ENCODE measurements at places on chromosomes 5 and 9.
A peak's percentile ranks its signal among the peaks of the same experiment; 100 is the strongest.

DNA sequence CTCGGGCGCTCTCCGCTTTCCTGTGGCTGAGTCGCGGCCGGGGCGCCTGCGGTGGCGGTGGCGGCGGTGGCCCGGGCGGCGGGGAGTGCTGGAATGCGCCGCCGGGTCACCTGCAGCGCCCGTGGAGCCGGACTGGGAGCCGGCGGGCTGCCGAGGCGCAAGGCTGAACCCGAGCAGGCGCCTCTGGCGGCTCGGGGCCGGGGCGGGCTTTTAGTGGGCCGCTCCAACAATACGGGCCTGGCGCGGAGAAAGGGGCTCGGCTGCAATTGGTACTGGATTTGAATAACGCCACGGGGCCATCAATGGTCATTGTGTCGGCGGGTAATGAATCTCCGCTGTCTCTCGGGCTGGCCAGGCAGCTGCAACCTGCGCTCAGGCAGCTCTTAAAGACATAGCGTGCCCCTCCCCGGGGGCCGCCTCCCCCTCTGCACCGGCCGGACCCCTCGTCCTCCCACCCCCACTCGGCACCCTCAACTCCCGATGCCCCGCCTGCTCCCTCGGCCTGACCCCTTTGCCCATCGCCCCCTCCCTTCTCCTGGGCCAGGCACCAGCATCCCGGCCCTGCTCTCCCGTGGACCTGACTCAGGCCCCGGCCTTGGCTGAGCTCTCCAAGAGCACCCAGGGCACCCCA lies 22.1 kb downstream of the URM1 start:
- no peak for DNase-seq

- no peak for DNase-seq
Measured at GRCh38 chr5:22985446-22985845, 132.3 kb upstream of the CDH12 start.

GRCh38 chr5:145903867-145904266 lies 31.1 kb upstream of the GRXCR2 start:
- peak; percentile 8 for DNase-seq

- DNase-seq = peak; percentile 92
Measured at GRCh38 chr9:80968611-80969010, 720.7 kb downstream of the TLE1 start.

GRCh38 chr9:110752766-110753165 lies 84.2 kb downstream of the MUSK start:
- peak; percentile 96 for DNase-seq

- no peak for DNase-seq
Measured at GRCh38 chr5:123214193-123214592, 125.2 kb downstream of the PRDM6 start.

DNA sequence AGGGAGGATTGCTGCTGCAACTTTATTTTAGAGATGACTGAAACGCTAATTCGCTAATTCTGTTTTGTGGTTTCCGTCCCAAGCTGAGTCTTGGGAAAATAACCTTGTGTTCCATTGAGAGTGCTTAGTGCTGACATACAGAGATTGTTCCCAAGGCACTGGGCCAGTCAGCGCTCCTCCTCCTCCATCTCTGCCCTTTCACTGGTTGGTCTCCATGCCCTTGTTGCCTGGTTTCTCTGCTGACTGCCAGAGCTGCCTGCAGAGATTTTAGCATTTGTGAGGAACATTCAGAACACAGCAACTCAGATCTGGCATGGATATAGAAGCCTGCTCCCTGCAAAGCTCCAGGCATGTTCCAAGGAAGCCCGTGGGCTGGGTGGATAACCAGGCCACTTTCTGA lies 126.0 kb upstream of the IRX2 start:
- DNase-seq = no peak

- no peak for DNase-seq
Measured at GRCh38 chr9:86918556-86918955, 28.8 kb downstream of the GAS1 start.
